Activated T-cell treated with anti-CD3 and anti-CD28 coated beads for 24 hours (primary cell): ENCODE measurements at places on chromosomes 13 and 19.

DNA sequence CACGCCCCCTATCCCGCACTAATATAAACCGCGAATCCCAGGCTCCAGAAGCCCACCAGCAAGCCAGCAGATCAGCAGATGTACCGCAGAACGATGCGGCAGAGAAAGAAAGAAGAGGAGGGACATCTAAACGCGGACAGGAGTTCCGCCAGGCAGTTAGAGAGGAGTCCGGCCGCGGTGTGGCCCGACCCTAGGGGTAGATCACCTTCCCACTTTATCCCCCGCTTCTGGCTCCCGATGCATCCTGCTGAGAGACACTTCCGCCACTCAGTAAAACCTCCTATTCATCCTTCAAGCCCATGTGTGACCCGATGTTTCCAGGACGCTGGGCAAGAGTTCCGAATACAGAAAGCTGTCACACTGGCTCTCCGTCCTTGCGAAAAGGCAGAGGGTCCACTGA, 1046.8 kb downstream of the SLITRK5 start:
- no peak for DNase-seq

DNA sequence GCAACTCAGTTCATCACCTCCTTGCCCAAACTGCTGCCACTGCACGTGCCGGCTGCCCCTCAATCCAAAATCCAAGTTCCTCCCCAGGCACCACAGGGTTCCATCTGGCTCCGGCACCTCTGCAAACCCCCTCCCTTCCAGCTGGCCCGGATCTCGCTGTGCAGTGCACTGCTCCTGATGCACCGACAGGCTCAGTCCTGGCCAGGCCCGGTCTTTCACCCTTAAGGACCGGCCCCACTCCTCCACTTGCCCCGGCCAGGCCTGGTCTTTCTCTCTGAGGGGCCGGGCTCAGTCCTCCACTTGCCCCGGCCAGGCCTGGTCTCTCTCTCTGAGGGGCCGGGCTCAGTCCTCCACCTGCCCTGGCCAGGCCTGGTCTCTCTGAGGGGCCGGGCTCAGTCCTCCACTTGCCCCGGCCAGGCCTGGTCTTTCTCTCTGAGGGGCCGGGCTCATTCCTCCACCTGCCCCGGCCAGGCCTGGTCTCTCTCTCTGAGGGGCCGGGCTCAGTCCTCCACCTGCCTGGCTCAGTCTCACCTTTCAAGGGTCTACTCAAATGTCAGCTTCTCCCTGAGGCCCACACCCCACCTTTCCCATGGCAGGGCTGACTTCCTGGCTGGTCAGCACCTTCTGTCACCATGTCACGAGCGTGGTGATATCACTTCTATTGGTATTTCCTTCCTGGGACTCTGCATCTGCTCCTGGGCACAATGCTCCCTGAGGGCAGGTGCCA, 6.9 kb downstream of the ZNF787 start:
- DNase-seq: no peak

DNA sequence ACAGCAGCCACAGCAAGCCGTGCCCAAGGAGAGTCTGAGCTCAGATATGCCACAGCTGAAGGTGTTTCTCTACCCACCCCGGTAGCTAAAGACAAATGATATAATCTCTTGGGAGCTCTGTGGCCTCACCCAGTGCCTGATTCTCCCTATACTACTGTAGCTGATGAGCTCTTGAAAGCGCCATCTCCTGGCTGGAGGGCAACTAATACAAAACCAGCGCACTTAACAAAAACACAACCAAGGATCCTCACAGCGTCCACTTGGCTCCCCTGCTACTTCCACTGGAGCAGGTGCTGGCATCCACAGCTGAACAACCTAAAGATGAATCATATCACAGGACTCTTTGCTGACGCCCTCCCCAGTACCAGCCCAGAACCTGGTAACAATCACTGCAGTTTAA, 1212.0 kb downstream of the PCDH17 start:
- DNase-seq: no peak

DNA sequence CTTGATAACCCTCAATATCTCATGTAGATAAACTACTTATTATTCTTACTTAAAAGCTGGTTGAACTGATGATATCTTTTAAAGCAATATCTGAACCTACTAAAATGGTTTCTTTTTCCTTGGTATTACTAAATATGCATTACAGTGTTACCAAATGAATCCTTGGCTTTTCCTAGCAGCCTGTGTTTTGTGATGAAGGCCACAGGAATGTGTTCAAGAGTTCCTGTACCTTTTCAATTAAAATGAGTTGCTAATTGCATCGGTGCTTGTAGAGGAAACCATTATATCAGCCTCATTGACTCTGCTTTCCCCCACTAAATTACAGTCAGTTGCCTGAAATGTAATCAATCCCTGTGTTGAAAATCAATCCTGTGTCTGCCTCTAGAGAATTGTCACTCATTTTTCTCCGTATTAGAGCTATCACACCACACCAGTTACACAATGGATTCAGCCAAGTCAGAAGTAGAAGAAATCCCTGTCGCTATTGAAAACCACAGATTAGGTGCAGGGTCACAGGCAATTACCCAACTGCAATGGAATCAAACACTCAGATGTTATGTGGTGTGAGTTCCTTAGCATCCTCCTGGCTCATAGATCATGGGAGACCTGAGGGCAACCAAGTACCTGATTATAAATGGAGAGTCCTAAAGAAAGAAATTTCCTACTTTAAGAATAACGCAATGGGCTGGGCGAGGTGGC, 13.3 kb downstream of the FAM216B start:
- no peak for DNase-seq

GRCh38 chr19:40165362-40165937, 25.8 kb upstream of the MAP3K10 start:
- peak; percentile 49 for DNase-seq

DNA sequence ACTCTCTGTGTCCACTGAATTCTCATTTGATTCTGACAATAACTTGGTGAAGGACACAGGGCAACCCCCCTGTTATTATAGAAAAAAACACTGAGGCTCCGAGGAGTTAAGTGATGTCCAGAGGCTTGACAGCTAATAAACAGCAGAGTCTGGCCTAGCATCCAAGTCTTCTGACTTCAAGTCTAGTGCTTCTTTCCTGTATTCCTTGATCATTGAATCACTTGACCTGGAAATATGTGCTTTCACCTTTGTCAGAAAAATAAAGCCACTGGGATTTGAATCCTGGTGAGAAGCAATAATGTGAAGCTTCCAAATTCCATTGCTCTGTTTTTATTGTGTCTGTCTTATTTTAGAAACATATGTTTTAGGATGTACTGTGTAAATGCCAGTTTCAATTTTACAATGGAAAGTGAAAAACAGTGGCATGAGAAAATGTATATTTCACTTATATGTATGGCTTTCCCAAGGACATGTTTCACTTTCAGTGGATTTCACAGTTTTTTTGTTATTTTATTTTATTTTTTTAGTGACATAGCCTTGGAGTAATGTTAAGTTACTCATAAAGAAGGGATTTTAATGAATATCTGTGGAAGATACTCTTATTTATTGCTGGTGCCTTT, 190.2 kb downstream of the GPC6 start:
- DNase-seq: no peak

DNA sequence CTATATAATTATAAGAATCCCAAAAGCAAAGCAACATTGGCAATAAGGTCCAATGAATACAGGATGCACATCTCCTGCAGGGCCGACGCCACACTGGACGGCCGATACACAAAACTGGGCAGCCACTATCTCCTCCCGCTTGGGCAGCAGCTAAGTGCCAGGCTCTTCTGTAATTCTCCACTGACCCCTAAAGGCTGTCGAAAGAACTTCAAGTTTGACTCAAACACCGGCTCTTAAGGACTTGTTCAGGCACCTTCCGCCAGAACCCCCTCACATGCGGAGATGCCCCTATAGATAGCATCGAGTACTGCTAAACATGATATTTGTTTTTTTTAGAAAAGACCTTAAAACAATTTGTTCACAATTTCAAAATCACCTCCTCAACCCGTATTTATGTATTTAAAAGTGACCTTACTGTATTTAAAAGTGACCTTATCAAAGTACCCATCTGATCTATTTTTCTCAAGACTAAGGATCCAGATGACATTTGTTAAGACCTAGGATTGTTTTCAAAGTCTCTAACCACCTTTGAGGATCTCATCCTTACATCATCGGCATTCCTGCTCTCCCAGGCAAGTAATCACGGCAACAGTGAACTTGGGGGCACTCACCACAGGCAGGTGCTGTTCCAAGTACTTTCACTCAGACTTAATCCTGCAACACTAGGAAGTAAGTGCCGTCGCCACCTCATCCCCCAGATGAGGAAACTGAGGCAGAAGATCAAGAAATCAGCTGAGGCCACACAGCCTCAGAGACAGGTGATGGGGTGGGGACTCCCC, 77.8 kb downstream of the TUBGCP3 start:
- no peak for DNase-seq

DNA sequence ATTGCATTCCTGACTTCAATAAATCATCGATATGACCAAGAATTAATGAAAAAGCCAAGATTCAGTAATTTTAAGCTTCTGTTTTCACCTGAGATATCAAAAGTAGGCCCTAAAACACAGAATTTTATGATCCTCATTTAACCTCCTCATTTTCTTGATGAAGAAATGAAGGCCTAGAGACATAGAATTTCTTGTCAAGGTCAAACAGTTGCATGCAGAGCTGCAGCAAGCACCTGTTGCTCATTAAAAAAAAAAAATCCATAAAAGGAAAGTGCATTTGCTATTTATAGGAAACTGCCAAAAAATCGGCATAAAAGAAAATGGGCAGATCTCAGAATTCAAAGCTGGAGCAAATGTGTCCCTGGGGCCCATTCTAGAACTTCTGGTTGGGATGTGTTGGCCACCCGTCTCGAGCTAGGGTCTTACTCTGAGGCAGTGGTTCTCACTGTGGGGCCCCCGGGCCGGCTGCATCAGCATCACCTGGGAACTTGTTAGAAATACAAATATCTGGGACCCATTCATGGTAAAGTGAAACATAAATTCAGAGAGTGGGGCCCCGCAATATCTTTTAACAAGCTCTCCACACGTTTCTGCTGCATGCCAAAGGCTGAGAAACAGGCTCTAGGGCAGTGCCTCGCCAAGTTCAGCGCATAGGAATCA, 224.7 kb upstream of the UBL3 start:
- DNase-seq: no peak

- no peak for DNase-seq
Measured at GRCh38 chr13:58620176-58620575, 988.6 kb downstream of the PCDH17 start.

DNA sequence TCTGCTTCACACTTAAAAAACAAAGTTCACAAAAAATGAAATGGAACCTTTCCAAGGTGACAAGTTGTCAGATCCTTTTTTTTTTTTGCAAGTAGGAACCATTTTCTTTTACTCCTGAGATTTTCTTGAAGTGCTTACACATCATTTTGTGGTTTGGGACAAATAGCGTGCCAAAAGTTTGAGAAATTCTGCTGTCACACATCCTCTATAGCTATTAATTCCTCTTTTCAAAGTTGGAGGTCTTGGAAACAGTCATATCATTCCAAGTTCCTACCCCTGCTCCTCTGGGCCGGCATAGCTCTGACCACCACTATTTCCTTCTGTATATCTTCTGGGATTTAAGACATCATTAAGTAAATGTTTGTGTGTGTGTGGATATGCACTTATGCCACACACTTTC, 421.6 kb upstream of the SLC10A2 start:
- no peak for DNase-seq

DNA sequence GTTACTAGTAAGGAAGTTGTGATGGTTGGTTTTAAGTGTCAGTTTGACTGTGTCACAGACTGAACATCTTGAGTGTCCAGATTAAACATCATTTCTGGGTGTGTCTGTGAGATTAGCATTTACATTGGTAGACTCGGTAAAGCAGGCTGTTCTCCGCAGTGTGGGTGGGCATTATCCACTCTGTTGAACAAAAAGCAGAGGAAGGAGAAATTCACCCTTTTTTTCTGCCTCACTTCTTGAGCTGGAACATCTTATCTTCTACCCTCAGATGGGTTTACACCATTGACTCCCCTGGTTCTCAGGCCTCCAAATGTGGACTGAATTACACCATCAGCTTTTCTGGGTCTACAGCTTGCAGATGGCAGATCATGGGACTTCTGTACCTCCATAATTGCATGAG, 63.7 kb upstream of the ZDHHC20 start:
- no peak for DNase-seq

GRCh38 chr13:97934590-97934989, 18.9 kb upstream of the IPO5 start:
- no peak for DNase-seq

DNA sequence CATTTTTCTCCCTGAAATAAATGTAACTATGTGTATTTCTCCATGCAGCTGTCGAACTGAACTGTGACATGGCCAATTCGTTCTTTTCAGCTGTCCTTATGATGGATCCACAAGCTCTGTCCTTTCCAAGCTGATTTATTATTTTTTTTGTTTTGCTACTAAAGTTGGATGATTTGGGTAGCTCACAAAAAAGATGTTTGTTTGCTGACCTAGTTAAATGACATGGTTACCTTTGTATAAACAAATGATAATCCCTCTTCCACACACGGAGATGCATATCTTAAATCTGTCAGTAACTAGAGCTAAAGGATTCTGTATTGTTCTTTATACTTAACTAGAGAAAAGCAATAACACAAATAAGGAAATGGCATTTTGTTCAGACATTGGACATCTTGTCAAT, 884.3 kb upstream of the PCDH20 start:
- no peak for DNase-seq

DNA sequence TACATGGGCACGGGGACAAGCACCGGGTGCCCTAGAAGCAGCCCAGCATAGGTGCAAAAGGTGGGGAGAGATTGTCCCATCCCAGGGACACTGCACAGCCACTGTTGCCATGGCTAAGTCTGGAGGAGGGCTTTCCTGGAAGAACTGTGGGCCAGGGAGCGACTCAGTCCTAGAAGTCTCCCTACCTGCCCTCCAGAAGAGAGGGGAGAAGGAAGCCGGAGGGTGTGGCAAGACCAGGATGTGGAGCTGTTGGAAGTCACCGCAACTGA, 2.3 kb upstream of the FBN3 start:
- DNase-seq: no peak

DNA sequence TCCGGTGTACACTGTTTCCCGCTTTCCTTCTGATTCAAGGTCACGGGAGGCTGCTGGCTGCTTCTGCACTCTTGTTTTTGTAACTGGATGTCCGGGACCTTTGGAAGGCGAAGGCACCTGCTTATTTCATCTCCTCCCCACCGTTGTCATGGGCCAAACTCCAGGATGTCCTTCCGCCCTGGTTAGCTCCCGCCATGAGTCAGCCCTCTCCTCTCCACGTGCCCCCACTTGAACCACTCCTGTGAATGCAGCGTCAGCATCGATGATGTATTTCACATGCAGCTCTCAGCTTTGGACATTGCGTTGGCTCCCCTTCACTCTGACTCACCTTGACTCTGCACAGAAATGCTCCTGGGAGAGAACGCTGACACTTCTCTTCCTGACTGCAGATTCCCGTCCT, 5.5 kb upstream of the GALP start:
- no peak for DNase-seq

GRCh38 chr13:51781246-51782022, 22.5 kb downstream of the DHRS12 start:
- no peak for DNase-seq

GRCh38 chr13:53920916-53921315, 892.3 kb downstream of the OLFM4 start:
- no peak for DNase-seq
